Stimulated activated CD4-positive, alpha-beta T cell treated with anti-CD3 and anti-CD28 coated beads, Interleukin-2, amount 100 ng/mL, for 4 hours (primary cell): ENCODE measurements at places on chromosomes 16 and 17.

GRCh38 chr17:1270210-1271029 is at the start of gene BHLHA9:
BHLHA9 (plus strand) TSS chr17:1270444; CDS start chr17:1270564, 120 bp downstream.
- no peak for DNase-seq

DNA sequence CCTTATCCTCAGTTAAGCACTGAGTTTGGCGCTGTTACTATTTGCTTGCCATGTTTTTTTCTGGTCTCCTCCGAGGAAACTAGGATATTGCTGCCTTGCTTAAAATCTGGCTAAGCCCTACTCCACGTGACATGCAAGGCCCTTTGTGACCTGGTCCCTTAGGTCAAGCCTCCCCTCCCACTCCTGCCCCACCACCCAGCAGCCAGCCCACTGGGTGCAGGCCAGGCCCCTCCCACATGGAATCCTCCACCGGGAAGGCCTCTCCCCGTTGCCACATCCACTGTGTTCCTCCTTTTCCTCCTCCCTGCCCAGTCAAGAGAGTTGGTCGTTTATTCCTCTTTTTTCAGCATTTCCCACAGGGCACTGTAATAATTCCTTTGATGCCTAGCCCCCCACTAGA is 16.2 kb downstream of the PSMD3 start:
- no peak for DNase-seq

DNA sequence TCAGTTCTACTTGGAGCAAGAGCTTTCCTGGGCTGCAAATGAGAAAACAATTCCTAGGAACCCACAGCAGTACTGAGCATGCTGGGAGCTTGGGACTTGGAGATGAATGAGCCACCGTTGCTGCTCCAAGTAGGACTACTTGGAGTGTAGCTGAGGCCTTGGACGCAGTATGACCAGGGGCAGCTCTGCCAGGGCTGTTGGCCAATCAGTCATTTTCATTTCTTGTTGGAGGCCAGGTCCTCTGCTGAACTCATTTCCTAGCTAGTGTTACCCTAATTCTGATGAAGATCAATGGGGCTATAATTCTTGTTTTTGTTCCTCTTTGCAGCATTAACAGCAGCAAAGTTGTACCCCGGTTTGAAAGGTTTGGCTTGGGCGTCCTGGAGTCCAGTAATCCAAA is 8.0 kb upstream of the LGALS9 start:
- DNase-seq, result no peak

DNA sequence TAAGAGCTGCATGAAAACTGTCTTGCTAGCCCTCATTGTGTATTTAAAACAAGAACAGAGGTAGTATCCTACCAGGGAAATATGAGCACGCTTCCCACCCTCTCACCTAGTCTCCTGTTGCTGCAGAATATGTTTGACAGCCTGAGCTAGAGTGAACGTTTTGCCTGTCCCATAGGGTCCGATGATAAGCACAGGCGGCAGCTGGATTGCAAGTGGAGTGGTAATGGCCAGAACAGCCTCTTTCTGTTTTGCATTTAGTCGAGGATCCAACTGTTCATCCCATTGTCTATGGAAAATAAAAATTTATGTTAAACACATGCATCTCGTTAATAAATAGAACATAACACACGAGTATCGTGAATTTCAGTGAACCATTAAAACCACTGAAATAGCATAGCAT is 84.2 kb downstream of the HELZ start:
- no peak for DNase-seq

- peak; percentile 76 for DNase-seq
These were observed 4.5 kb downstream of the CCR7 start for GRCh38 chr17:40560592-40561293.

DNA sequence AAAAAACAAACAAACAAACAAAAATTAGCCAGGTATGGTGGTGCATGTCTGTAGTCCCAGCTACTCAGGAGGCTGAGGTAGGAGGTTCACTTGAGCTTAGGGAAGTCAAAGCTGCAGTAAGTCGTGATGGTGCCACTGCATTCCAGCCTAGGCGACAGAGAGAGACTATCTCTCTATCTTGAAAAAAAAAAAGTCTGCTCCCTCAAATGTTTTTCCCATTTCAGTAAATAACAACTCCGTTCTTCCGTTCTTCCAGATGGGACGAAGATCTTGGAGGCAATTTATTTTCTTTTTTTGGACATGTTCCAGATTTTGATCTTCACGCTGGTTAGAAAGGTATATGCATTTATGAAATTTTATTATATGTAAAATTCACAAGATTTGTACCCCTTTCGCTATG is 19.0 kb downstream of the ERAL1 start:
- DNase-seq, result no peak

GRCh38 chr16:69165584-69165983 is 21.4 kb upstream of the SNTB2 start:
- DNase-seq, result no peak

DNA sequence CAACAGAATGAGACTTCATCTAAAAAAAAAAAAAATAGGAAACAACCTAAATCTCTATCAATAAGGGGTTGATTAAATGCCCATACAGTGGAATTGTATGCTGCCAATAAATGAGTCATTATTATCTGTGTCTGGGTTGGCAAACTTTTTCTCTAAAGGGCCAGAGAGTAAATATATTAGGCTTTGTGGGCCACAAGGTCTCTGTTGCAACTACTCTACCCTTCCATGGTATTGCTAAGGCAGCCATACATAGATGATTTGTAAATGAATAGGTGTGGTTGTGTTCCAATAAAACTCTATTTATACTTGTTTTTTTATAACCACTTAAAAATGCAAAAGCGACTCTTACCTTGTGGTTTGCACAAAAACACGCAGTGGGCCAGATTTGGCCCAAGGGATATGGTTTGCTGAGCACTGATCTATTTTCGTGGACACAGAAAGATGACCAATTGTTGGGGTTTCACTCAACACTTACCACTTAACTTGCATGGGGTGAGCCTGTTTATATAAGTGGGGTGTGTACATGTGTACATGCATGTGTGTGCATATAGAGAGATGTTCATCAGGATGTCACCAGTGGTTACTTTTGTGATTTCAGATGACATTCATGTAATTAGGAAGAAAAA is 12.4 kb upstream of the IL4R start:
- DNase-seq, result no peak

GRCh38 chr17:1423456-1424135 is 23.6 kb upstream of the YWHAE start:
- DNase-seq, result no peak

GRCh38 chr17:43932357-43932756 is 9.9 kb downstream of the PPY start:
- DNase-seq, result no peak

GRCh38 chr16:74521691-74522090 is 85.2 kb downstream of the GLG1 start:
- DNase-seq, result no peak

GRCh38 chr16:56327071-56327928 is 98.0 kb downstream of the AMFR start:
- no peak for DNase-seq

DNA sequence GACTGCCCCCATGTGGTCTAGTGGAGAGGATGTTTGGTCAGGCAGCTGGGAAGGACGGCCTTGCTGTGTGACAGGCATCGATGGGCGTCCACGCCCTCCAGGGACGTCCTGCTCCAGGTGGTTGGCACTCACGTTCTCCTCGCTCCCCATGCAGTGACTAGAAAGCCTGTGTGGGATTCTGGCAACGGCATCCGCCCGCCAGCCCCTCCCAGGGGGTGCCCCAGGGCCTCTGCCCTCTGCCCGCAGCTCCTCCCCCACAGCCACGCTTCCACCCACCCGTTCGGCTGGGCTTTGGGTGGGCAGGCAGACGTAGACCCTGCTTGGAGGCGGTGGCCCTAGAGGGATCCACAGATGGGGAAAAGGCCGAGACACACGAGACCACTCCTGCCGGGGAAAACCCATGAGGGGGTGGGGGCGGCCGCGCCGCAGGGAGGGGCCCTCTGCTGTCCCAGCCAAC is 4.7 kb upstream of the IL17C start:
- DNase-seq, result peak; percentile 30

- no peak for DNase-seq
These were observed 55.0 kb upstream of the ATP2A3 start for GRCh38 chr17:4019275-4019674.

- DNase-seq, result no peak
These were observed 516 bp downstream of the ABR start for GRCh38 chr17:1179112-1179817.

GRCh38 chr17:82384730-82385481 is 13.3 kb downstream of the UTS2R start:
- no peak for DNase-seq

- DNase-seq, result no peak
These were observed 107.6 kb upstream of the HLF start for GRCh38 chr17:55157165-55157564.

DNA sequence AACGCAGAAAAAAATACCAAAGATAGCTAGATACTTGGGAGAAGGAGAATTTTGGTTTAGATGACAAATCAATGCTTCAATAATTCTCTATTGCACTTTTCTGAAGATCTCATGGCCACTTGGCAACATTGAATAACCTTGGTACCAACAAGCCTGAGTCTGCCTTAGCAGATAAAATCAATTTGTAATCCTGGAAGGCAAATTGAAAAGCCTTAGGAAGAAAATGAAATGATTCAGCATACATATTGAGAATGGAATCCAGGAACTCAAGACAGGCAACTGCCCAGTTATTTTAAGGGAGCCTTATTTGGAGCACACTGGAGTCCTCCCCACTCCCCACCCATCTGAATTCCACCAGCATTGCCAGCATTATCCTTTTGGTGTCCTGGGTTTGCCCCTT is 109.3 kb upstream of the SOX9 start:
- no peak for DNase-seq

DNA sequence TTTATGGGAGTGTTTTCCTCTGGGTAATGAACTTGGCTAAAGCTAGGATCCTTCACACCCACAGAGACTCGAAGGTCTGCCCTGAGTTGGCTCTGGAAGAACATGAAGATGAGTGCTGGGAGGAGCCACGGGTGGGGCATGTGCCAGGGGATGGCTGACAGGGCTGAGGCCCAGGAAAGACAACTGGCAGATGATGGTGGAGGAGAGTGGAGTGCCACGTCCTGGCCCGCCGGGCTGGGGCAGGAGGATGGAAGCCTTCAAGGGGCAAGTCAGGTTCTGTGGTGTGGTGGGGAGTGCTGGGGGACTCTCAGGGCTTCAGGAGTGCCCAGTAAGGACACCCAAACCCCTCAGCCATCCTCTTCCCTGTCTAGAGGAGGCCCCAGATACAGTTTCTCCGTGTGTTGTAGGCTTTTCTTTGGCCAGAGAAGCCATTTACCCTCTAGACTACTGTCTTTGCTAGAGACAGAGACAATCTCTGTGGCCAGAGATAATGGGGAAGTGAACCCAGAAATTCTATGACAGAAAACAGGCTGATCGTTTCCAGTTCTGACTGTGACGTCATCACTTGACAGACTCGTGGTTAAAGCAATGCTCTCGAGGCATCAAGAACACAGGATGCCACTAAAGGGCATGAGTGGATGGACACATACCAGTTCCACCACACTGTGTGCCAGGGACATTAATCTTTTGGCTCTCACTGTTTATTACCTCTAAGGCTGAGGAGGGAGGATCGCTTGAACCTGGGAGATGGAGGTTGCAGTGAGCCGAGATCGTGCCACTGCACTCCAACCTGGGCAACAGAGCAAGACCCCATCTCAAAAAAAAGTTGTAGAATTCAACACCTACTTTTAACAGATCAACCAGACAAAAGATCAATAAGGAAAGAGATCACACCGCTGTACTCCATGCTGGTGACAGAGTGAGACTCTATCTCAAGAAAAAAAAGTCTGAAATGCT is 18.6 kb upstream of the SLC5A10 start:
- no peak for DNase-seq

GRCh38 chr16:20744922-20745440 is 3.4 kb upstream of the THUMPD1 start:
- DNase-seq, result no peak

DNA sequence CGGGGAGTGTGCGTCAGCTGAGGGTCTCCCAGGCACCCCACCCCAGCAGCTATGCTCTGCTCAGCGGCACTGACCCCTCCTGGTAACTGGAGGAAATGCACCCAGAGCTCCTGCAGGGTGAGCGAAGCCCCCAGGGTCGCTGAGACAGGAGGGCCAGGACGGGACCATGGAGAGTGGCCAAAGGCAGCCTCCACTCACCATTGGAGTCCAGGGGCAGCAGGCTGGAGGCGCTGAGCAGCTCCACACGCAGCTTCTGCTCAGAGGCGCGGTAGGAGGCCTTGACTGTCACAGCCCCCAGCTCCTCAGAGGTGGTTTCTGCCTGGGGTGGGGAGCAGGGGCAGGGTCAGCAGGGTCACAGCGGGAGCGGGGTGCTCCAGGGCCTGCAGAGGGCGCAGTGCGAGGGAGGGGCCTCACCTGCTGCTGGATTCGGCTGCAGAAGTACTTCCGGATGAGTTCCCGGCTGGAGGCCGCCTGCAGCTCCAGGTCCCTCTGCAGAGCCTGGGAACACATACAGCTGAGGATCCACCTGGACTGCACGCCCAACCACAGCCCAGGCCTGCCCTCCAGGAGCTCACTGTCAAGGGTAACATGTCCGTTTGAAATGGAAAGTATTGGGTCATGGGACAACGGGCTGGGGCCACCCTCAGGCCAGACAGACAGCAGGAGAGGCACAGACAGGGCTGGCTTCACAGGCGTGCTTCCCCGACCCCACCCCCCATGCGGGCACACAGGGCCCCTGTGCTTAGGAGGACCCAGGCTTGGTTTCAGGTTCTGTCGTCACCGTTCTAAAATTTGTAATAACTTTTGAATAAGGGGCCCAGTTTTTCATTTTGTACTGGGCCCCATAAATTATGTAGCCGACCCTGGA is 13.8 kb downstream of the UNC13D start:
- DNase-seq, result no peak

DNA sequence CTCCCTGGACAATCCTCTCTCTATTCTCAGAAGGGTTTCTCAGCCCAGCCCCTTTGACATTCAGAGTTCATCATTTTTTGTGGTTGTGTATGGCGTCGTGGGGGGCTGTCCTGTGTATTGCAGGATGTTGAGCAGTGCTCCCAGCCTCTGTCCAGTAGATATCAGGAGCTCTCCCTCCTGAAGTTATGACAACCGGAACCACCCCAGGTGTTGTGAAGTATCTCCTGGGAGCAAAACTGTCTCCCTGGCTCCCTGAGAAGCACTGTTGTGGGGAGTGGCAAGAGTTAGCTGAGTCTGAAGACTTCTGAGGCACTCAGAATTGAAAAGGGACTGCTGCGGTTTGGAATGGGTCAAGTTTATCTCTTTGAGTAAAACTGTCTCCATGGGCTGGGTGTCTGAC is 55.9 kb upstream of the MGAT5B start:
- no peak for DNase-seq

GRCh38 chr16:89618109-89618998 is 4.9 kb downstream of the DPEP1 start:
- no peak for DNase-seq

DNA sequence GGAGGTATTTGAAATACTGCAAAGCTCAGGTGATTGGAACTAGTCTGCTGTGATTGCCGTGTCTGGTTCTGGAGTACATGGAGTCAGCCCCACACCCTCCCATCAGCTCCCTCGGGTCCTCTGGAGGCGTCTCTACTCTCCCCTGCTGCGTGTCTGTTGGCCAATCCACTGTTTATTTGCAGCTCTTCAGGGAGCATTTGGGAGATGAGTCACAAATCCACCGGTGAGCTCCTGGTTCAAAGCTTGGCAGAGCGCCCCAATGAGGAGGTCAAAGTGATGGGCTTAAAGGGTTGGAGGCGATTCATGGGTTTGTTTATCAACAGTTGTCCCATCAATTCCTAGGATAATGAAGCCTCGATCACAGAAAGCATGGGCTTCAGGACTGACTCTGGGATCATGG is 14.6 kb downstream of the CALB2 start:
- DNase-seq, result no peak
